ENCODE measurements at places on chromosomes 6 and 20. TPM values are rescaled to one million over a fixed set of nuclear protein-coding genes. Genes with fewer than 3 reads are reported as not detected.

DNA sequence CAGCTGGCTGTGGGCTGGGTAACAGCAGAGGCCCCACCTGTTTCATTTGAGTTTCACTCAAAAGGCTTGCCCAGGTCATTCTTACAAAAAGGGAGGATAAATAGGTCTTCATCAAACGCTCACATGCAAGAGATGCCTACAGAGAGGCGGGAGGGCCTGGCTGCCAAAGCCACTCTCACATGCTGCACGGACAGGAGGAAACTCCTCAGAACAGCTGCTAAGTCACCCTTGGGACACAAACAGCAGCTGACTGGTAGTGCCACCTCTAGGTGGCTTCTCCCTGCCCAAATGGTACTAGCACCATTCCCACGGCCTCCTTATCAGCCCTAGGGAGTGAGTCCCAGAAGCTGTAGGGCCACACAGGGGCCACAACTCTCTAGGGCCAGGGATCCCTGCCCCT, 23.8 kb downstream of the SLC22A23 start:
- H3K27ac ChIP-seq = no peak overlapping the region
- H3K27me3 ChIP-seq = no peaks in the 10 kb centered on the region
- no peaks in the 10 kb centered on the region for H3K36me3 ChIP-seq
- no peaks in the 10 kb centered on the region for H3K4me1 ChIP-seq

GRCh38 chr6:131549811-131550210, 23.2 kb upstream of the ARG1 start:
- no peak overlapping the region for H3K4me3 ChIP-seq
- no peaks in the 10 kb centered on the region for H3K4me1 ChIP-seq
- DNase-seq = no peak
- H3K27ac ChIP-seq = no peak overlapping the region
- H3K27me3 ChIP-seq = no peaks in the 10 kb centered on the region

- H3K36me3 ChIP-seq = no peaks in the 10 kb centered on the region
- H3K4me1 ChIP-seq = peaks cover 9% of the 10 kb centered on the region
- H3K4me3 ChIP-seq = peak overlapping the region; percentile 17
- H3K27ac ChIP-seq = no peak overlapping the region
- H3K27me3 ChIP-seq = no peaks in the 10 kb centered on the region
Measured at GRCh38 chr6:139982652-139983295, 608.3 kb upstream of the CITED2 start.

GRCh38 chr20:44087051-44087856, 99.7 kb downstream of the JPH2 start:
- no peaks in the 10 kb centered on the region for H3K4me1 ChIP-seq
- DNase-seq = no peak
- no peaks in the 10 kb centered on the region for H3K36me3 ChIP-seq

The RBPJL gene
- total RNA-seq = 0.73 TPM
